NCI-H187 (cell line): ENCODE measurements at places on chromosomes 2 and 18.

- DNase-seq, result no peak
Measured at GRCh38 chr2:172900871-172901270, 165.2 kb downstream of the RAPGEF4 start.

GRCh38 chr2:33498291-33498956, 22.0 kb downstream of the RASGRP3 start:
- DNase-seq, result no peak

GRCh38 chr2:238069021-238069709, 8.4 kb downstream of the SCLY start:
- DNase-seq, result no peak

GRCh38 chr2:3656762-3657721, 958 bp upstream of the ALLC start:
- DNase-seq, result no peak

- no peak for DNase-seq
Measured at GRCh38 chr18:50507120-50507590, 52.7 kb upstream of the MAPK4 start.

DNA sequence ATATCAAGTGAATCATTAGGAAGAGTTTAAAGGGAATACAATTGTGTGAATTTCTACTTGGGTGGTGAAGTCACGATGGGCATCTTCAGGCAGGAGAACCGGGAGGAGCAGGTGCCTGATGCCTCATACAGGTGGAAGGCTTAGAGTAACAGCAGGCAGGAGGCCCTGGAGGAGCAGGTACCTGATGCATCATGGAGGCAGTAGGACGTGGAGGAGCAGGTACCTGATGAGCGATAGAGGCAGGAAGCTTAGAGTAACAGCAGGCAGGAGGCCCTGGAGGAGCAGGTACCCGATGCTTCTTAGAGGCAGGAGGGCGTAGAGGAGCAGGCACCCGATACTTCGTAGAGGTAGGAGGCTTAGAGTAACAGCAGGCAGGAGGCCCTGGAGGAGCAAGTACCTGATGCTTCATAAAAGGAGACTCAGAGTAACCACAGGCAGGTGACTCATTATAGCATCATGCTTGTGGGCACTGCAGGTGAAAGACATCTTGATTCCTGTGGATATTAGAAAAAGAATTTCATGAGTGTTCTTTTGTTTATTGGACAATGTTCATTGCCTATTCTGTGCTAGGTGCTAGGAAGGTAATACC, 133.9 kb downstream of the ATP9B start:
- no peak for DNase-seq

DNA sequence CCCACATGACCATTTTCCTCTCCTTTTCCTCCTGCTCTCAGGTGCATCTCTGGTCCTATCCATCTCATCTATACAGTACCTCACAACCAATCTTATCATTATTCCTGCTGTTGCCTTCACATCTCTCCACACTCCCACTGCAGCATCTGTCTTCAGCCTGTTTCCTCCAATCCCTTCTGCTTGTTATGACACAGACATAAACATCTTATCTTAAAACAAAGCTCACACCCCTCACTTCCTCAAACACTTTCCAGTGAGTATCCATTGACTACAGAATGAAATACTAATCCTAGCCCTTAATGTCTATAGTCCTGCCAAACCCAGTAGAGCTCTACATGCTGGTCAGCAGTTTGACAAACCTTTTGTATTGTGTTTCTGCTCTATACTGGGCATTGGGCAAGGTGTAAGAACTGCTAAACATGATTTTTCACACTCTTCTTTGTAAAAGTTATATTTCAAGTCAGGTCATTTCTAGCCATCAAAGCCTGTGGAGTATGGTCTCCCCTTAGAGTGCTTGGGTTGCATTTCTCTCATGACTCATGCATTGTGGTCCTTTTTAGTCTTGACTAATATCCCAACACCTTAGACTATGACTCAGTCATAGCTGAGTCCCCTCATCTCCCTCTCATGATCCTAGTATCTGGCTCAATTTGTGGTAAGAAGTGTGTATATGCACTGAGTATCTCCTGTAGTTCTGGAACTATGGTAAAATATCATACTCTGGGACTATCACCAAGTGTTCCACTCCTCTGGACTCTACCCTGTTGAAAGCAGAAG, 187.0 kb downstream of the CYRIA start:
- no peak for DNase-seq
